ENCODE measurements at places on chromosomes 4 and X.

DNA sequence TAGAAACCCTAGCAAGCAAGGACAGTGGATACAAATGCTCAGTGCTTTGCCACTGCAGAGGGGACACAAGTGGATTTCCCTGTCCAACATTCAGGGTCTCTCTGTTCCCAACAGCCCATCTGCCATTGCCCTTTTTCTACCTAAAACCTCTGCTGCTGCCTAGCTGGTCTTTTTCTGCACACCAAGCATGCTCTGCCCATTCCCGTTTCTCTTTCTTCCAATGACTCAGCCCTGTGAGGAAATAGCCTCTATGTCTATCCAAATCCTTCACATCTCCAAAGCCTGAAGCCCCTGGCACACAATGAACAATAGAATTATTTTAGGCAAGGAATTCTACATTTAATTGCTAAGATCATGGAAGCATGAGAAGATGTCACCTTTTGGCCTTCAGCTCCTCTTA is 5.7 kb upstream of the AMELX start:
- DNase-seq, result no peak

- DNase-seq, result no peak
Measured at GRCh38 chrX:107602694-107603239, 25.5 kb upstream of the PRPS1 start.

DNA sequence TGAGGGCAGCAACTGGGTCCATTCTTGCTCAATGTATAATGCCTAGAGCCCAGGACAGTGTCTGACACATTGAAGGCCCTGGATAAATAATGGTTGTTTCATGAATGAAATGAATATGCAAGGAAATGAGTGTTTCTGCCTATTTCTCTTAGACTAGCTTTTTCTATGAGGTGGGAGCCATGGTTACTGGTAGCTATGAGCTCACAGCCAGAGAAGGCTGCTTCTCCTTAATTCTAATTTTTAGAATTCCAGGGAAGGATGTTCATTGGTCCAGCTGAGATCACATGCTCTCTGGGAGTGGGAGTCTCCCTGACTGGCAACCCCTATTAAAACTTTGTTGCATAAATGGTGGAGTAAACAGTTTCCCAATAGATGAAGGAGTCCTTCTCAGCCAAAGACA is 9.7 kb upstream of the DCUN1D4 start:
- no peak for DNase-seq

DNA sequence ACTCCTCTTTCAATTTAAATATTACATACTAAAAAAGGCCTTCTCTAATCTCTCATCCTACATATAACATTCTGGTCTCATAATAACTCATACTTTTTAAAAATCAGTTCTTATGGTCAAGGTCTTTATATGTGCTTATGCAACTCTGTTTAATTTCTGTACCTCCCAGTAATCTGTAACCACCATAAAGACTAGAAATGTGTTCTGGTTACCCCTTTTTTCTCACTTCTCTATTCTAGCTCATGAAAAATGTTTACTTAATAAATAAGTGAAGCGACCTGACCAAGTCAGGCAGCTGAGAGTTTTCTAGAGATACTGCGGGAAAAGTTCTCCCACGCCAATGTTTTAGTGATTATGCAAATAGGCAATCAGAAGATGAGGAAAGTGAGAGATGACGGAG is 548.8 kb upstream of the FAM241A start:
- DNase-seq, result no peak

DNA sequence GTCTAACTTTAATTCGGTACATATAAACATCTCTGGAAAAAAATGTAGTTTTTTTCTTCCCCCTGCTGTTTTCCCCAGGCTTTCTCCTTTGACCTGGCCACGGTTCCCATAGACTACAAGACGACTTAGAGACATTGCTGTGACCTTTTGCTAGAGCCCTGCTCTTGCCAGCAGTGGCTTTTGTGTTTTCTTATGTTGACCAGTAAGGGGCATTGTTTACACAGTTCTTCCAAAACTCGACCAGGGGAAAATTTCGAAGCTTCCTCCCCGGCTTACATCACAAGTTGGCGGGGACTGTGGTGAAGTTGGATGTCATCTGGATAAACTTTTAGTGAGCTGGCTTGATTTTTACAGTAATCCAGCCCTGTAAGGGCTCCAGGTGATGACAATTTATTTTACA is 9.3 kb downstream of the CCDC160 start:
- no peak for DNase-seq

DNA sequence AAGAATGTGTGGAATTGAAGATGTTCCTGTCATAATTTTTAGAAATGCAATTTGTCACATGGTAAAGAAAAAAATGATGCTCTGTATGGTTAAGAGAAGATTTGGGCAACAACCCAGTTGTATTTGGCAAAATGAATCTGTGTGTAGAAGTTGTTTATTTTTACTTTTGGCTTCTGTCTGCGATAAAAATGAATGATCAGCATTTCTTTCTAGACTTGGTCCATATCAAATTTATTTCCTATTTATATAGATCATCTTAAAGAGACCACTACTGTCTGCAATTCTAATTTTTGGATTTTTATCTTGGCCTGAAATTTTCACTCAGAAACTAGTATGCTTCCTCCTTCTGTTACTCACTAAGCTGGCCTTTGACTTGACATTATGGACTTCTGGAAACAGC is 396.9 kb downstream of the FAM47A start:
- no peak for DNase-seq

DNA sequence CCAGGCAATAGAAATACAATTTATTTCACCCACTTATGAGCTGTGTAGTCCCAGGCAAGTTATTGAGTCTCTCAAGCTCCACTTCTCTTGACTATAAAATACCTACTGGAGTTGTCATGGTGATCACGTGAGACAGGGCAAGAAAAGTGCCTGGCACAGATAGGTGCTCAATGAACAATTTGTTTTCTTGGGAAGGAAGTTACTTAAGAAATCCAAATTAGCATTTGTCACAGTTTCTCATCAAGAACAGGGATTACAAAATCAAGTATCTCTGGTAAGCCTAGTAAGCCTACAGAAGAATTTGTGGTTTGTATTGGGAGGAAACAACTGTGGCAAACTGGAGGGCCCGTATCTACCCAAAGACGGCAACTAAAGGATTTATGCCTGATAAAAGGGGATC is 37.5 kb upstream of the RASGEF1B start:
- DNase-seq, result no peak

- peak; percentile 87 for DNase-seq
Measured at GRCh38 chr4:57077550-57078343, 32.4 kb downstream of the IGFBP7 start.

DNA sequence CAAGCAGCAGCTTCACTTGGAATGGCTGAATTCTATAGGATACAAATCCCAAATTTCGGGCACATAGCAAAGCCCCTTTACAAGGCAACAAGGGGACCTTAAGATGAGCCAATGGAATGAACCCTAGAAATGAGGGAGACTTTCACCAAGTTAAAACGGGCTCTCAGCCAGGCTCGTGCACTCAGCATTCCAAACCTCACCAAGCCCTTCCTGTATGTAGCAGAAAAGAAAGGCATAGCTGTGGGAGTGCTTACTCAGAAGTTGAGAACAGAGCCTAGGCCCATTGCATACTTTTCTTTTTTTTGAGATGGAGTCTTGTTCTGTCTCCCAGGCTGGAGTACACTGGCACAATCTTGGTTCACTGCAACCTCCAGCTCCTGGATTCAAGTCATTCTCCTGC is 10.8 kb upstream of the HERC5 start:
- DNase-seq, result no peak

DNA sequence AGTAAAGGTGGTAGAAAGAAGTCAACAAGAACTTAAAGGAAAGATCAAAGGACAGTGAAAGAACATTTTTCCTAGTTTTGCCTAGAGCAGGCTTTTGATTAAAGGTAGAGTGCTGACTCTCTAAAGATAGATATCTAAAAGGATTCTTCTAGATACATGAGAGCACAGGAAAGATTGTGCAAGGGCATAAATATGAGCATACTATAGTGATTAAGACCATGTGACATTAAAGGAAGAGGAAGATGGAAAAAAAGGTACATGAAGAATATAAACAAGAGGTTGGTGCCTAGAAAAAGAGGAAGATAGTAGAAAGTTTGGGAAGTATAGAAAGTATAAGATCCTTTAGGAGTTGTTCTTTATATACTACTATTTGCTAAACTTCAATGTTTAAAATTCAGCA is 26.1 kb upstream of the TET2 start:
- DNase-seq, result no peak

DNA sequence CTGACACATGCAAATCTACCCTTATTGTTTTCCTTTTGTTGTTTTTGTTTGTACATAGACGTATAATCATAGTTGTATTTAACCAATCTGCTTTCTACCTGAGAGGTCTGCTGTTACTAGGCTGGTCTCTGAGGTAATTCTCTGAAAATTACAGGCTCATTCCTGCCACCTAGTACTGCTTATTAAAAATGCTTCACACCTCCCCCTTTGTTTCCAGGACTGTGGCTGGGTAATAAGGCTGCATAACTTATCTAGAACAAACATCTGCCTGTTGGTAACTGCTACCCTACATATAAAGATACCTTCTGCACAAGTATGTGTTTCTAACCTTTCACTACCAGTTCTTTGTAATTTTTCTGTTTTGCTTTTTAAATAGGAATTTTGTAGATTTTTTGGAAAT is 34.2 kb downstream of the COX7B2 start:
- DNase-seq, result no peak

- DNase-seq, result no peak
Measured at GRCh38 chrX:37754516-37754915, 25.3 kb upstream of the CYBB start.

DNA sequence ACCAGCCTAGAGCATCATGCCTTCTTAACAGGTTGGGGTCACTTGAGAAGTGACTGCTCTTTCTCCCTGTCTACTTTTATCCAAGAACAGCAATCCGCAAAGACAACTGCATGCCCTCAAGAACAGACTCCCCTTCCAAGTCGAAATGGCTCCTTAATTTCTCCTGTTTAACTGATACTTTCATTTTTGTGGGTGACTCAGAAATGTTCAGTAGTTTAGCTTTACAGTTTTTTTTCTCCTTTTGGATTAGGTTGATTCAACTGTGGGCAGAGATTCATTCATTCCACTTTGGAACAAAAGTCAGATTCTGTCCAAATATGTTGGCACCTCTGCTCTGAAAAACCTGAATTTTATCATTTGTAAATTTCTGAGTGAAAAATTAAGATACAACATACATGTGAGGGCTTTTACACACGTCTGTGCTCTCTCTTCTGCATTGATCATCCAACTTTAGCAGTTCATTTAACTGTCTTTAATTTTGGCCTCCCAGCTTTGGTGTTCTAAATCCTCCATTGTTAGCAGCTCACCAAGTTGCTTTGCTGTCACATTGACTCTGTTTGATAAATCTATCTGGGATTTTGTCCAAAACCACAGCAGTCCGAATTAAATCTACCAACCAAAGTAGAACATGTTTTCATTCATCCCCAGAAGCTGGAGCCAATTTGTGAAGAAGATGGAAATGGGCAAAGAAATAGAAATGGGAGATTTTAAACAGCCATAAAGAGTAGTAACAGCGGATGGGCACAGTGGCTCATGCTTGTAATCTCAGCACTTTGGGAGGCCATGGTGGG is 50.0 kb downstream of the HOPX start:
- peak; percentile 72 for DNase-seq

Measured in fibroblast of skin of scalp (primary cell).